ENCODE measurements at places on chromosomes 3 and 15.

DNA sequence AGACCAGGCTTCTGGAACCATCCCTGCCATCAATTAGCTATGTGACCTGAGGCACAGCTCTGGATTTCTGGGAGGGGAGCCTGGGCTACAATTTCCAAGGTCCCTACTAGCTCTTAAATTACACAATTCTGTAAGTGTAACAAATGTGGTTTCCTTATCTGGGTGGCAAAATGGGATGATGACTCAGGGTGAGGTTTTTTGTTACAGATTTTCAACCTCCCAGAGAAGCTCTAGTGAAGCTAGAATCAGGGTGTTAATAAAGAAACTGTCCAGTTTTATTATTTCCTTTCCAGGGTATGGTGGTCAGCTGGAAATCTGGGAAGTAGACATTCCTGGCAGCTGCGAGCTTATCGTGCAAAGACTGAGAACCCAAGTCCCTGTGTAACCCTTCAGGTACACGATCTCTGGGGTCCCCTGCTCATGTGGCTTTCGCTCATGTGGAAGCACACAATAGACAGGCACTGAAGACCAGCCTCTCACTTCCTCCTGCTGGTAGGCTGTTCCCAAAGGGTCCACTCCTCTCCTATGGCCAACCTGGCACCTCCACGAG, 7.3 kb downstream of the RAB27A start:
- no peak for DNase-seq

DNA sequence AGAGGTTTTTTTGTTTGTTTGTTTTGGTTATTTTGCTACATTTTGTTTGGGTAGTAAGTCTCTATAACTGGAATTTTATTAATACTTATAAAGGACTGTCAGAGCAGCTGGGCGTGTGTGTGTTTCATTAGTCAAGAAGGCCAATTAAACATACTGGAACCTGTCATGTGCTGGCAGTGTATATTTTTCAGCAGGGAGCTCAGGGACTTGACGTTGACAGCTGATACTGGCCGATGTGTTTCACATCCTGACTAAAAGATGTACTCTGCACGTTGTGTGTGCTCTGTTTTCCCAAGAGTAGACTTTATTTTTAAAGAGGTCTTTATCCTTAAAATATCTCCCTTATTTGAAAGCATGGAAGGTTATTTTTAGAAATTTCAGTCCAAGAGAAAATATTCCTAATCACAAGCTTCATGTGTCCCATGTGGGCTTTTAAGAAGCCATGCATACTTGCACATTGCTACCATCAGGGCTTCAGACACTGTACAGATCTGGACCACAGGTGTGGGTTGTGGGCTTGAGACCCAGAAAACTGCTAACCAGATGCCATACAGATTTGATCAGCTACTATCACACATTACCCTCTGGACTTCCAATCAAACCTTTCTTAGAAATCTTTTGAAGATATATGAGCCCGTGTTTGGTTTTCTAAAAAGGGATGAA, 135.9 kb downstream of the FEZF2 start:
- DNase-seq: no peak

DNA sequence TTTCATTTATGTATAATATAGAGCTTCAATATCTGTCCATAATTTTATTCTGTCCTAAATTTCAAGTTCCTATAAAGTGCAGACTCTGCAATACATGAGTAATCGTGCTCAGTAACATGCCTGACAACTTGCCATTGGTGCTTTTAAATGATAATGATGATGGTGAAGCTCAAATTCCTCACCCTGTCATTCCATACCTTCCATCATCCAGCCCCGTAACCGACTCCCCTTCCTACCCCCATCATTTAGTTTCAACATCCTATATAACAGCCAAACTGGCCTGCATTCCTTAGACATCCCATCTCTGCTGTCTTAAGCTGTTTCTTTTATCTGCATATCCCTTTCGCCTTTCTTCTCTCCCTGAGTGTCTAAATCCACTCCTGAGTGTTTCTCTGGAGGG, 67.2 kb upstream of the DLG1 start:
- DNase-seq: no peak

DNA sequence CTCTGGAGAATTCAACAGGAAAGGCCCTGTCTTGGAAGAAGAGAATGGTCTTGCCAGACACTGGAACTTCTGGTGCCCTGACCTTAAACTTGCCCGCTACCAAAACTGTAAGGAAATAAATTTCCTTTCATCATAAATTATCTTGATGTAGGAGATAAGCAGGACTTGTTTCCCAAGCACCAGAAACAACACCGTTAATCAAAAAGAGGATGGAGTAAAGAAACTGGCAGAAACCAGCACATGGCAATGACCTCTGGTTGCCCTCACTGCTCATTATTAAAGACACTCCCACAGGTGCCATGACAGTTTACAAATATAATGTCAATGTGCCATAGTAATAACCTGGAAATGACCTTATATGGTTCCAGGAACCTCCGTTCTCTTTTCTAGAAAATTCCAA, 426.1 kb downstream of the EDEM1 start:
- no peak for DNase-seq

GRCh38 chr3:193124861-193125260, 116.2 kb upstream of the PLAAT1 start:
- no peak for DNase-seq

DNA sequence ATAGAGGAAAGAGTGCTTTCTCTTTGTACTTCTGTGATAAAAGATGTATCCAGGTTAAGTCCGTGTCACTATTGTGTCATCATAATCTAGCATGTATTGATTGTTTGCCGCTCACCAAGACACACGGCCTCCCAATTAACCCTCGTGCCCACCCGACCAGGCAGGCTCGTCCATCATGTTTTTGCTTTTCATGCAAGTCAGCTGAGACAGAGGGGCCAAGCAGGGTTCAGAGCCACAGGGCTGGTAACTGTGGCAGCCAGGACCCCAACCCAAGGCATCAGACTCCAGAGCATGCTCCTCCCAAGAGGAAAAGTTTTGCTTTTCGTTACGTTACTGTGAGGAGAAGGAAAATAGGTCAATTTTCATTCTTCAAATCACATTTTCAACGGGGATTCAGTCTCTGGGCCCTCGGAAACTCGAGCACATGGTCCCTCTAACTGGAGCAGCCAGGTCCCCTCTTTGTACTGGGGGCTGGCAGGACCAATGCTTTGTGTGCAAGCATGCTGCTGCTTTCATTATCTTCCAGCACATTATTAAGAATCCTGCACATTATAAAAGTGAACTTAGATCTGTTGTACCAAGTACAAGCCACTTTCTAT, 161.1 kb upstream of the TOPAZ1 start:
- DNase-seq: no peak

DNA sequence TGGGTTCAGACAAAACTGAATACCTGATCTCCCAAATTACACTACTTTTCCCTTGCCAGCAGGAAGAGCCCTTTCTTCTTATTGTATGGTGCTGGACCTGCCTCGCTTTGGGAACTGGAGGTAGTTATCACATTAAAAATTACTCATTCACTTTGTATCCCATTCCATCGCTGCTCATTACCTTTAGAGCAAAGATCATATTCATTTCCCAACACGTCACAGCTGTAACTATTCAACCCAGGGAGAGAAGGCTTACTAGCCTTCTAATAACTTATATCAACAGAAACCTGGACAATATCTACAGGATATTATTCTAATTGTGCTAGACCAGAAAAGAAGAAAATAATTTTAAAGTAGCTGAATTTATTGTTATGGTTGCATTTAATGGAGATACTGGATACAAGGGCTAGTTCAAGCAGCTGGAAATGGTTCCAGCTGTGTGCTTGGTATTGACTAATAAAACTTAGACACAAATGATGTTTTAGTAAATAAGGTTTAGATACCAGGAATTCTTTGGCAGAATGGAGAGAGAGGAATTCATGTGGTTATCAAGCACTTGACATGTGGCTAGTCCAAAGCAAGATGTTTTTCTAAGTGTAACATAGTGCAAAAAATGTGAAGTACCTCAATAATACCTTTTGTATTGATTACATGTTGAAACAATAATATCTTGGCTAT, 656.3 kb downstream of the ROBO1 start:
- DNase-seq: no peak

- no peak for DNase-seq
These were observed 79.0 kb downstream of the SERPINI1 start for GRCh38 chr3:167814441-167814951.

DNA sequence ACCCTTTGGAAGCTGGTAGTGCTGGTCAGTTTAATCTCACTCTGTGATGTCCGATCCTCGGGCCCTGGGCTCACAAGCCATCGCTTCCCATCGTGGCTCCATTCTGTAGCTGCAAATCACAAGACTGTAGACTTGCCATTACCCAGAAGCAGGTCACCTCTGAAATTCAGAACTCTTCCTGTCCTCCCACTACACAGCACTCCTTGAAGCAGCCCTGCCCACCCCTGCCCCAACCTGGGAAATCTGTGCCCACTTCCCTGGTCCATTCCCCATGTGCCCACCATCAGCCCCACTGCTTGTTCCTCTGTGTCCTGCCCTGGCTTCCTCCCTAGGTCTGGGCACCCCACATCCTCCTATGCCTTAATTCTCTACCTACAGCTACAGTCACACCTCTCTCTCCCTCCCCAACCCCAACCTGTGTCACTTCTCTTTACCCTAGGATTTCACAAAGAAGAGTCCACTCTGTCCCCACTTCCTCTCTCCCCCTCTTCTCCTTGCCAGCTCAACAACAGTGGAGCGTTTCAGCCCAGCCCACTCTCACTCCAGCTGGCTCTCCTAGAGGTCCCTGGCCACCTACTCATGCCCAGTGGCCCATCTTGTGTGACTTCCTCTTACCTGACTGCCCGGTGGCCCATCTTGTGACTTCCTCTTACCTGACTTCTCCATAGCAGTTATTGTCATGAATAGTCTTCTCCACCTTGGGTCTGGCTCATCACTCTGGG, 8.3 kb downstream of the ZNF710 start:
- no peak for DNase-seq

DNA sequence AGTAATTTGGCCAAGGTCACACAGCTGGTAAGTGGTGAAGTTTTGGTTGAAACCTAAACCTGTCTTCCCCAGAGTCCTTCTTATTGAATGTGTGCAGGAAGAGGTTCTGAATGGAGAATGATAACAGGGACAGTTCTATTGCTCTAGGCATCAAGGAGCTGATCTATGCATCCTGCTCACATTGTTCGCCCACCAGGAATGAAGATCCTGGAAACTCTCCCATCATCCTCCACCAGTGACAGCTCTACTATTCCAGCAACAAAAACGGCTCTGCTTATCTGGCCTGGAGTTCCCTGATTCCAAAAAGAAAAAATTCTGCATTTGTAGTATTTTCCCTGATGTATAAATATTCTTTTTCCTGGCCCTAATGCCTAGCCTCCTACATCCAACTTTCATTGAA, 16.4 kb upstream of the TNFAIP8L3 start:
- DNase-seq: no peak

GRCh38 chr3:63679186-63679585, 26.7 kb downstream of the SNTN start:
- no peak for DNase-seq

DNA sequence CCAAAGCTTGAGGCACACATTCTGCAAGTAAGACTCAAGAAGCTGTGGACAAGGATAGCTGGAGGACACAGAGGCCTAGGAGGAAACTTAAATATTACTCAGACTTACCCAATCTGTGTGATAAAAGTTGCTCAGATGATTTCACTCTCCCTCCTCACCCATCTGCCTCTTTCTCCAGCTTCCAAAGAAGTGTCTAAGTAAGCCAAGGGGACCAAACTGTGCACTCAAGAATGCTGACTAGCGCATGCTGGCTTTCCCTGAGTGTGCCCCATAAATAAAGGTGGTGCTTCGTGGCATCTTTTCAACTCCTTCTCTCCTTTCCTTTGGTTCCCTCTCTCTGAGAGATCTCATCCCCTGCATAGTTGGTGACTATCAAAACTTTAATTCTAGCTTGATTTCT, 211.0 kb upstream of the LMCD1 start:
- DNase-seq: no peak

GRCh38 chr3:100155128-100155527, 40.8 kb upstream of the FILIP1L start:
- DNase-seq: no peak

DNA sequence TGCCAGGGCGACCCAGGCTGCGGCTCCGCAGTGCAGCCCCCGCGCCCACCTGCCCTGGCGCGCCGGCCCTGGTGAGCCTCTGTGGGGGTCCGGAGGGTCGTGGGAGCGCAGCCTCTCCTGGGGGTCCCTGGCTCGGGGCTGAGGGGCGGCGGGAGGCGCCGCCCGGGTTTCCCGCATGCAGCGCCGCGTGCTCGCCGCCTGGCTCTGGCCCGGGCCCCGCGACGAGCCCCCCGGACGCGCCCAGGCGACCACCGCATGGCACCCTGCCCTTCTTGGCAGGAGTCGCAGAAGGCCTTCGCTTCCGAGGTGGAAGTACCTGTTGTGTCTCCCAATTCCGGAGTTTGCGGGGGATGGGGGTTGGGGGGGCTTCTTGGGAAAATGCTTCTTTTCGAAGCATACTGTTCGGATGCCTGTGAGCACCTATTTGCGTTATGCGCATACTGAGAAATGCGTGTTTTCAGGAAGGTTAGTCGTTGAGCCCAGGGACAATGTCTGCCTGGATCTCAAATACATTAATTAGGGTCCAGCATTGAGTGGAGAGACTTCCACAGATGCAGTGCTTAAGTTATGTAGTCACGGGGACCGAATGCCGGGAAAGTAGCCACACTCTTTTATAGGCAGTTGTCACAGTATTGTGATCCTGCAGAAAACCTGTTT, 1.3 kb downstream of the GABRA5 start:
- DNase-seq: no peak

- DNase-seq: no peak
These were observed 10.5 kb upstream of the RPL29 start for GRCh38 chr3:52006017-52006819.

DNA sequence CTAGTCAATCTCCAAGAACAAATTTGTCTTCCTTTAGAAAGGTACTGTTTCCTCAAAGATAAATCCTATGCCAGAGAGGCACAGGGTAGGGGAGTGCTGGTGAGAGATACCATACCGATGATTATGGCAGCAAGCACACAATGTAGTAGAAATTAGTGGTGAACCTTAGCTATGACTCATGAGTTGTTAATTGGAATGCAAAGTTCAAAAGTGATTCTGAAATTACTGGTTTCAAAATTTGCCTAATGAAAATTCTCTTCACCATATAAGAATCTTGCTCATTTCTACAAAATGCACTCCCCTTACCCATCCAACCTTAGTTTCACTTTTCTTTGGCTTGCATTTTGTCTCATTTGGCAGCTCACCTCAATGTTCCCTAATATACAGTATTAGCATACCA, 139.5 kb upstream of the SLC2A2 start:
- no peak for DNase-seq

DNA sequence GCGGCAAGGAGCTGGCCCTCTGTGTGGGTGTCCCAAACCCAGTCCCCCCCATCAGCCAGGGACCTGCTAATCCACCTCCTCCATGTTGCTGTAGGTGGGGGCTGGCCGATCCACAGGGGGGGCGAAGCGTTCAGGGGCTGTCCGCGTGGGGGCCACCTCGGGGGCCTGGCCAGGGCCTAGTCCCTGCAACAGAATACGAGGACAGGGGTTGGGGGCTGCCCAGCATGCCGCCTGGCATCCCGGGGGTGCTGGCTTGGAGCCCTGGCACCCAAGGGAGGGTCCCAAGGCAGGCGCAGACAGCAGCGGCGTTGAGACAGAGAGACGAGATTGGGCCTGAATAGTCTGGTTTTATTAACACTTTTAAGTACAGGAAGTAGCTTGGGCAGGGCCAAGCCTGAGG, 3.8 kb upstream of the QARS1 start:
- no peak for DNase-seq
